ENCODE measurements at places on chromosomes 2 and 18.

DNA sequence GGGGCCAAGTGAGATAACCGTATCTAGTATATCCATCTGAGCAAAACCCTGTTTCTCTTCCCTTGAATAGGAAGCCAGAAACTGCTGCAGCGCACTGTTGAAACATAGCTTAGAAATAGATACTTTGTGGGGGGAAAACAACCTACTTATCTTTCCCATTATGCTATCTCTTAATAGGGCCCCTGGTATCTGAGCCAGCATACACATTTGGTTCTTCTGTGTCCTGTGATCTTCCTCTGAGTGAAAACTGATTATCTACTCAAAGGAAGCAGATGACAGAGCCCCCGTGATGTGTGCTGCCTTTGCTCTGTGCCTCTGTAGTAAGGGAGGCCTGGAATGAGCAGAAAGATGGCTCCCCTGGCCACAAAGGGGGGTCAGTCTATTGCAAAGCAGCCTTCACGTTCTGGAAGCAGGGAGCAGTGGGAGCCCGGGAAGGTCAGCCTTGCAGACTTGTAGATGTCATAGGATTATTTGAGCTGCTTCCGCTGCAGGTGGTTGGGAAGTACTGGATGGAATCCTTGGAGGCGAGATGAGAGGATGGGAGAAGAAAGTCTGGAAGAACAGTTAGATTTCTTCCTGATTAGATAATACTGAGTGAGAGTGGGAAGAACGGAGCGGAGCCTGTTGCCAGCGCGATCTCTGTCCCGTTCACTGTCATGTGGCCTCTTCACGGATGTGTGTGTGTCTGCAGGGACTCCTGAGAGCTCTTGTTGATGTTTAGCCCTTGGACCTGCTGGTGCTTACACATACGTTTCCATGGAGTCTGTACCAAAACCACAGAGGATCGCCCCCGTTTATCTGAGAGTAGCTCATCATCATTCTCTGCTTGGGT is 150.1 kb downstream of the AGAP1 start:
- no peak for DNase-seq

DNA sequence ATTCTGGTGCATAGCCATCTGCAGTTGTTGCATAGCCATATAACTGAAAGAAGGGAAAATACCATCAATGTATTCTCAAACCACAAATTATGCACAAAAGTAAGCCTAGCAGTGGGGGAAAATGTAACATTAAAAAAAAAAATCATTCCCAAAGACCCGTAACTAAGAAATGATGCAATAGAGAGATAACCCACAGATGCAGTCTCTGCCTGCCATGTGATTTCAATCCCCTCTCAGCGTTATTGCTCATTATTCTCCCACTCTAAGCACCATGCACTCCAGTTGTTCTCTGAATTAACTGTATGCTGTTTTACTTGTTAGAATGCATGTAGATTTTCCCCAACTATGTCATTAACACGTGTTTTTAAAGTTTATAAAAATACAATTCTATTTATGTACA is 14.1 kb downstream of the DSC1 start:
- no peak for DNase-seq

DNA sequence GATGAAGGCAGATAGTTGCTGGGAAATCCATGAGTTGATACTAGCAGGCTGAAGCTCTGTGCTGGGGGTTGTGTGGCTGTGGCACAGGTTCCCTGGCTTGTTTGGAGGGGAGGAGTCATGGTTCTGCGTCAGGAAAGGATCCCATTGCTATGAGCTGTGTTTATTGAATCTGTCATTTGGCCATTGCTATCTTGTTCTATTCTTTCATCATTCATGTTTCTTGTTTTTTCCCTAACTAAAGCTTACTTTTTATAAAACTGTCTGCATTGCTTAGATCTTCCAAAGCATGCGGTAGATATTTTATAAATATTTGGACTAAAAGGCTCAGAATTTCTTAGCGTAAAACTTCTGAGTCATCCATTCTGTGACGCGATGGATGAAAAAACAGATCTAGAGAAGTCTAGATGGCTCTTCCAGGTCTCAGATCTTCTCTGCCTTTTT is 335.3 kb downstream of the PTPRM start:
- DNase-seq: no peak

GRCh38 chr2:10387033-10387432 is 61.1 kb downstream of the ODC1 start:
- DNase-seq: no peak

DNA sequence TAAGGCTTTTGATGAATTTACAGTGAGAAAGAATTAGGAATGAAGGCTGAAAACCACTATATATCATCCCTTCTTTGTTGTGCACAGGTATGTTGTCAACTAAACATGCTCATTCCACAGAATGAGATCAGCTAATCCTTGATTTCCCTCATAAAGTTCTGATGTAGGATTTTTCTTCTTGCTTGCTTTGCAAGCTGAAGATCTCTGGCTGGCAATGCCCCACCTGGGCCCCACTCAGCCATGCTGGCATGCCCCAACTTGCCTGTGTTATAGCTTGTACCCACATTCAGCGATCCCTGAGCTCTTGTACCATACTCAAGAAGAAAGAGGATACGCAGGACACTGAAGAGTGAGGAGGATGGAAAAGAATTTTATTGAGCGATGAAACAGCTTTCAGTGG is 18.0 kb upstream of the SERPINB11 start:
- DNase-seq: no peak

DNA sequence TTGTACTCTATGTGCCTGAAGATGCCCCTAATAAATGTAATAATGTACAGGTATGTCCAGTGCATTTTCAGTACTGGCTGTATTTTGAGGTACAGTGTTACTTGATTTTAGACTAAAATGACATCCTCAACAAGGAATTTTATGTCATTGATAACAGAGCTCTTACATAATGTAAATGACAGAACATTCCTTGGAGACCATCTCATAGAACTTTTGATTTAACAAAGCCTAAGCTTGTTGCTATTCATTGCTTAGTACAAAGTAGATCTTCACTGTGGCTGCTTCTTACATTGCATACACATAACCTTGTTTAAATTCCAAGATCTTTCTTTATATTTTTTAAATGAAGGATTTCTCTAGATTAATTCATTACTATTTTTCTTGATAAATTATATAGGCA is 24.1 kb downstream of the DYNC1I2 start:
- no peak for DNase-seq

DNA sequence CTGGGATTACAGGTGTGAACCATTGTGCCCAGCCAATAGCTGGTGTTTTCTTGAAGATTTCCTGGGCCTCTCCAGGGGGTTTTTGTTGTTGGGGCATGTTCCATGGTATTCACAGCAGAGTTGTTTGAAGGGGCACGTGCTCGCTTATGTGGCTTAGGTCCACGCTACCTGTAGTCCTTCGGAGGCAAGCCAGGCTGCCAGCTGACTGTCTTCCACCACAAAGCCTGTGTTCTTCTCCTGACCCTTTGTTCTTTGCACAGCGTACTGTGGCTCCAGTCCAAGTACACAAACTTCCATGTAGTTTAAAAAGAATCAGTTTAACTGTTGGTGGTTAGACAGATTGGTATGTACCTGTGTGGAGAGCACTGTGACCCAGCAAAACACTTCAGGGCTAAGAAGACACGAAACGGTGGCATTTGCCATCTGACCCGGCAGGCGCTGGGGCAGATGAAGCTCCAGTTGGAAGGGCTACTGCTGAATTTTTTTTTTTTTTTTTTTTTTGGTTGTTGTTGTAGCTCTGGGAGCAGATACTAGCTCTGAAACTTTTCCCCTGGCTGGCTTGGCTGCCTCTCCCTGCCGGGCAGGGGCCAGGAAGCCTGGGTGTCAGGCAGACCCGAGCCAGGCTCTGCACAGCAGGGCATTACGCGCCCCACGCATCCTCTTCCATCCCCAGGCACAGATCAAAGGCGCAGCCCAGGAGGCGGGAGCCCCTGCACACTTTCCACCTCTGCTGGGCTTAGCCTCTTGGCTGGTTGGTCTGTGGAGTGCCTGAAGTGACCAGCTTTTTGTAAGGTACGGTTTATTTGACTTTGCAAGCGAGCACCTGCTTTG is 5.7 kb downstream of the GREB1 start:
- no peak for DNase-seq

DNA sequence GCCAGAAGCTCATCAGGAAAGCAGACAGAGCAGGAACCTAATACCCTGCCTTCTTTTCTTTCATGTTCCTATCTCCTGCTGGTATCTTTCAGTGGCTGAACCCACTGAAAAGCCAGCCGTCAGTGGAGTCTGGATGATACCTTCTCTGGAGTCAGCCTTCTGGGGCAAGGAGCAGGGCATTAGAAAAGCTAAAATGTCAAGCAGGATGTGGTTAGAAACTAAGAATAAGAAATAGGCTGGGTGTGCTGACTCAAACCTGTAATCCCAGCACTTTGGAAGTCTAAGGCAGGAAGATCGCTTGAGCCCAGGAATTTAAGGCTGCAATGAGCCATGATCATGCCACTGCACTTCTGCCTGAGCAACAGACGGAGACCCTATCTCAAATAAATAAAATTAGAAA is 642.0 kb upstream of the FSHR start:
- DNase-seq: no peak

- DNase-seq: no peak
These were observed 265.8 kb upstream of the CYRIA start for GRCh38 chr2:16931441-16931840.

- no peak for DNase-seq
These were observed 66.3 kb downstream of the SCN2A start for GRCh38 chr2:165305391-165306096.

DNA sequence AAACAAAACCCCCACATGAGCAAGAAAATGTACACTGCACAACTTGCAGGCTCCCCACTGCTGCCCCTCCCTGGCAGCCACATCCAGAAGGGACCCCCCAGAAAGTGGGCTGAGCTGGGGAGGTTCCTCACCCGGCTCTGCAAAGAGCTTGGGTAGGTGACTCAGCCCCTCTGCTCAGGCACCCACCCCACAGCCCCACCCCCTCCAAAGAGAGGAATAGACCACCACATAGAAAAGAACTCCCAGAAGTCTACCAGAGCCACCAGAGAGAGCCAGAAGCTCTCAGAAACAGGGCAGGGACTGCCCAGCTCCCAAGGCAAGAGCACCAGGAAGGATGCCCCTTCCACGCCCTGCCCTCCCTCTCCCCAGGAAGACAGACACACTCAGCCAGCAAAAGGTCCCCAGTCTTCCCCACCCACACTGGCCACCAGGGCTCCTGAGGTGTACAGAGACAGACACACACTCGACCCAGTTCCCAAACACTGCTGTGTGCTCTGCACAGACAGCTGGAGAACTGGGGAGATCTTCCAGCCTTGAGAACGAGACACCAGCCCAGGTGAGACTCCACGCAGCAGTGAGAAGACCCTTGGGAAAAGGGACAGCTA is 28.2 kb downstream of the BIN1 start:
- no peak for DNase-seq

DNA sequence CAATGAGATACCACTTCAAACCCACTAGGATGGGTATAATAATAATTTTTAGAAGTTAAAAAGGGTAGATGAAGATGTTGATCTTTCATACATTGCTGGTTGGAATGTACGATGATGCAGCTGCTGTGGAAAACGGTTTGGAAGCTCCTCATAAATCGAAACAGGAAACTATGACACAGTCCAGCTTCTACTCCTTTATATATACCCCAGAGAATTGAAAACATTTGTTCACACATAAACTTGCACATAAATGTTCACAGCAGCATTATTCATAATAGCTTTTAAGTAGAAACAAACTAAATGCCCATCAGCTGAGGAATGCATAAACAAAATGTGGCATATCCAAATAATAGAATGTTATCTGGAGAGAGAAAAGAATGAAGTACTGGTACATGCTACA is 95.0 kb downstream of the STRADB start:
- no peak for DNase-seq

- no peak for DNase-seq
These were observed 106.1 kb downstream of the ICA1L start for GRCh38 chr2:202765436-202765835.

- DNase-seq: no peak
These were observed 8.6 kb downstream of the ERFE start for GRCh38 chr2:238167344-238167715.

DNA sequence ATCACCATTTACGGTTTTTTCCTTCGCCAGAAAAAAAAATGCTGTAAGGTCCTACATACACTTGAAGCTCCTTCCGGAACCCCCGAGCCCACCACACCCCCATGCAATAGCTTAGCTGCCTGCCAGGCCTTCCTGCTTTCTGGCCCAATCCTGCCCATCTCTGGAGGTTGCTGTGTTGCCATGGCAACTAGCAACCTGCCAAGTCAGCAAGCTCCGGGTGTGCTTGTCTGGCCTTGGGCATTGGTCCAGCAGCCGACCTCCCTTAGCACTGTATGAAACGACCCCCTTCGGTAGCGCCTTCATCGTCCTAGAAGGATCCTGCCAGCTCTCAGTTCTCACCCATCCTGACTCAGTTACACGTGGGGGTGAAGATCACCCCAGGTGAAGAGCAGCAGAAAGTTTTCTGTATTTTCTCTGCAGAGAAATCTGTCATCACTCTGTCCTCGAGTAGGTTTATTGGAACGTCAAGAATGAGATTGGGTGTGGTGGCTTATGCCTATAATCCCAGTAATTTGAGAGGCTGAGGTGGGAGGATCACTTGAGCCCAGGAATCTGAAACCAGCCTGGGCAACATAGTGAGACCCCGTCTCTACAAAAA is 47.4 kb upstream of the MTCL1 start:
- no peak for DNase-seq

- DNase-seq: no peak
These were observed 58.7 kb downstream of the RDH14 start for GRCh38 chr2:18501729-18502128.

DNA sequence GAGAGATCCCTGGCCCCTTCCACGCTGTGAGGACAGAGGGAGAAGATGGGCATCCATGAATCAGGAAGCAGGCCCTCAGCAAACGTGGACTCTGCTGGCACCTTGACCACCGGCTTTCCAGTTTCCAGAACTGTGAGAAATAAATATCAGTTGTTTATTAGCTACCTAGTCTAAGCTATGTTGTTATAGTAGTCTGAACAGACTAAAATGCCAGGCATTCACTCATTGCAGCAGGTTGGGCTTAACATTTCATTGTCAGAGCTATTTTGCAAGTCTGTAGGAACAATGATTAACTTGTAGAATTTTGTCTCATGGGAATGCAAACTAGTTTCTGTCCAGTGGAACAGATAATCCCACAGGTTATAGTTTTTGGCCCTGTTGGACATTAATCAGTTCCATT is 24.8 kb upstream of the TBC1D8 start:
- no peak for DNase-seq

DNA sequence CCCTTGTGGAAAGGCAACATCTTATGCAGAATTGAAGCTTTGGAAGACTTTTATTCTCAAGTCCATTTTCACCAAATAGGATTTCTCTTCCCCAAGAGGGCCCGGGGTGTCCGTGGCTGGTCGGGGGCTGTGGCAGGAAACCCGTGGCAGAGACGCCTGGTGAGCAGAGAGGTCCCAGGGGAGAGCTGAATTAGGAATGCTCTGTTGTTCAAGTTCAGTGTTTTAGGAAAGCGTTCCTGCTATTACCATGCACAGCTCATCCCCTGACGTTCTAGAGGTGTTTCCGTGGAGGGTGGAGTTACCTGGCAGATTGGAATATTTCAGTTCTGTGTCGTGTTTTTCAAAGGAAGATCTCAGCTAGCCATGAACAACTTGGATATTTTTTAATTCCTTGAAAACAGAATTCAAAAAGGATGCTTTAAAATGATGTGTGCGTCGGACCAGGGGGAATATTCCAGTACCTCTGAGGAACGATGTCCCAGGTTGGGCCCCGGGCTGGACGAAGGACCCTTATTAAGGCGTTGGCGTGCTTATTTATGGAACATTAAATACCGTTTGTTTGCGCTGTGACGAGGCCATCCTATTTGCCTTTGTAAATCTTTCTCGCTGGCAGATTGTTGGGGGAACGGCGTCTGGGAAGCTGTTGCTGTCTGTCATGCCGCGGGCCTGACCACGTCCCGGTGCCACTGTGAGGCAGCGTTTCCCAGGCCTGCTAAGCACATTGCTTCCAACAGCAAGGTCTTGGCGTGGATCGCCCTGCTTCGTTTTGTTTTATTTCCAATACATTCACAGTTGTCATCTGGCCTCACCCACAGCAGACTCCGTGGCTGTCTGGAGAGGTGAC is 8.2 kb downstream of the NFATC1 start:
- DNase-seq: no peak

Measured in stimulated activated CD4-positive, alpha-beta T cell treated with anti-CD3 and anti-CD28 coated beads, Interleukin-2, amount 100 ng/mL, for 24 hours (primary cell).